Activated CD8-positive, alpha-beta memory T cell treated with anti-CD3 and anti-CD28 coated beads, Interleukin-2, amount 10 ng/mL, durations not matched to agents 7 days and 5 days (primary cell): ENCODE measurements at places on chromosomes 3 and 15. TPM values are rescaled to one million over a fixed set of nuclear protein-coding genes. Genes with fewer than 3 reads are reported as not detected.

Gene NEK4
- total RNA-seq: 26.7 TPM

Gene PIERCE2
- not detected for total RNA-seq

Gene AHSG
- not detected for total RNA-seq

DNA sequence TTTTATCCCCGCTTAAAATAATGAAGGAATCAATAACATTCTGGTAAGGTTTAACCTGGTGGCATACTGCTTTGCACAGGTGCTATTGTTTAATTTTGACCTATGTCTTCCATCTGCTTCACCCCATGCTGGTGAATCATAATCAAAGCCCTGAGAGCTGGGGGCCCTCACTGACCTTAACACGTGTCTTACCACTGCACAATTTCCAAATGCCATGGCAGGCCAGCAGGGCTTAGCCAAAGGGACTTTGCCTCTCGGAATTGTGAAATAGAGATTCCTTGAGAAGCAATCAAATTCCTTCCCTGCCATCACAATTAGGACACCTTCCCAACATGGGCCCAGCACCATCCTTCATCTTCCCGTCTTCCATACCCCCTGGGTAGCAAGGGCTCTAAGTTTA is 242.6 kb upstream of the THBS1 start:
- DNase-seq: no peak

GRCh38 chr3:123586968-123587367 is 2.1 kb upstream of the HACD2 start:
- DNase-seq: no peak

GRCh38 chr15:34791701-34792100 is 3.6 kb downstream of the ACTC1 start:
- no peak for DNase-seq
